ENCODE measurements at places on chromosomes 13 and 19. TPM values are rescaled to one million over a fixed set of nuclear protein-coding genes. Genes with fewer than 3 reads are reported as not detected.

DNA sequence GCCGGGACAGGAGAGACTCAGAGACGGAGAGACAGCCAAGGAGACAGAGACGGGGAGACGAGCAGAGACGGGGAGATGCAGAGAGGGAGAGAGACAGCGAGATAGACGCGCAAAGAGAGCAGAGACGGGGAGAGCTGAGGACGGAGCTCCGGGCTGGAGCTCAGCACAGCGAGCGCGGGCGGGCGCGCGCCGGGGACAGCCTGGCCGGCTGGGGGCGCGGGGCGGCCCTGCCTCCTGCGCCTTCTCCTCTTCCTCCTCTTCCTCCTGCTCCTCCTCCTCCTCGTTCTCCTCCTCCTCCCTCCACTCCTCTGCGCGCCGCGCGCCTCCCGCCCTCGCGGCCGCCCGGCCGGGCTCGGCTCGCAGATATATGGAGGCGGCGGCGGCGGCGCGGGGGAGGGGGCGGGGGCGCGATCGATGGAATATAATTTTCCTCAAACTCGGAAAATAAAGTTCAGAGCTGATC is at the start of gene ERFL:
TSS of gene ERFL (minus strand) at position 229 of the 463 bp plus-strand sequence. CDS start 15,530 bp downstream, outside the sequence.
- H3K4me1 ChIP-seq = peaks cover 31% of the 10 kb centered on the region
- H3K27me3 ChIP-seq = no peaks in the 10 kb centered on the region
- no peak within 1 kb of the TSS for H3K27ac ChIP-seq
- peak; percentile 81 for DNase-seq
- H3K36me3 ChIP-seq = no peaks in the 10 kb centered on the region

DNA sequence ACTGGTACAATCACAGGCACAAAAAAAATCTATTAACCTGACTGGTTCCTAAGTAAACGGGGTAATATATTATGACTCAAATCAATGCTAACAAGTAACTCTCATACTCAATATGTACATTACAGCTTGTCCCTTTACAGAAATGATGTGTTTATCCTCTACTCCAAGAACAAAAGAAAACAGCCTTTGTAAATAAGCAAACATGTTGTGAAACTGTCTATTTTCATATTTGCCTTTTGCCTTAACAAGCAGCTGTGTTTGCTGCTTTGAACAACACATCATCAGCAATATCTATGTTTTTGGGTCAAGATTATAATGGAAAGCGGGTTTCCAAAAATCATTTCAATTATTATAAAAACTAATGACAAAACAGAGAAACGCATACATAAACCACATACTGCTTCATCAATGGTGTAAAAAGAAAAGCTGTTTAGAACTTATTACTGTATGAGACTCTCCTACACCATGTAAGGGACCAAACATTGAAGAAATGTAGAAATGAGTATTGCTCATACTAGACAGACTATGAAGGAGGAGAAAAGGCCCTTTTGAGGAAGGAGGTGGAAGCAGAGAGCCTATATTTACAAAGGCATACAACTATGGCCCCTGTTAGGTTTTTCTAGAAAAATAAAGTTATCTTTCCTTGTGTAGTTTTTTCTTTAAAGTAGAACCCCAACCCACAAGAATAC is 14.8 kb downstream of the TBC1D4 start:
- H3K27me3 ChIP-seq = no peaks in the 10 kb centered on the region
- no peak overlapping the region for H3K27ac ChIP-seq
- no peak overlapping the region for H3K4me3 ChIP-seq

GRCh38 chr19:17794731-17795494 is at the start of gene B3GNT3:
Gene B3GNT3 (plus strand): TSS chr19:17795138. CDS start chr19:17807808, 12,670 bp downstream.
- peaks cover 29% of the 10 kb centered on the region for H3K4me1 ChIP-seq
- H3K4me3 ChIP-seq = no peak within 1 kb of the TSS
- no peaks in the 10 kb centered on the region for H3K36me3 ChIP-seq
- no peak within 1 kb of the TSS for H3K27ac ChIP-seq
- DNase-seq = no peak
- H3K27me3 ChIP-seq = peaks cover 53% of the 10 kb centered on the region

The CCDC122 gene
- total RNA-seq = 7.3 TPM

The ZNF28 gene
- total RNA-seq = 17.9 TPM

The B3GNT8 gene
- 20.7 TPM for total RNA-seq

The PSG3 gene
- total RNA-seq = not detected

The LGI4 gene
- total RNA-seq = 1.6 TPM

The PRX gene
- total RNA-seq = 3.4 TPM
